ENCODE measurements at places on chromosomes 3 and 15. TPM values are rescaled to one million over a fixed set of nuclear protein-coding genes. Genes with fewer than 3 reads are reported as not detected.

The CD86 gene
- not detected for total RNA-seq

The IL17RE gene
- total RNA-seq: 0.56 TPM

The APEH gene
- total RNA-seq: 132 TPM

The C3orf70 gene
- total RNA-seq: 4.7 TPM

The SPTBN5 gene
- total RNA-seq: not detected

The SLC38A3 gene
- total RNA-seq: 0.77 TPM

The RTP1 gene
- total RNA-seq: 0.43 TPM

The WDR72 gene
- total RNA-seq: 2.3 TPM

The EPHA6 gene
- total RNA-seq: 0.11 TPM

The ACTC1 gene
- total RNA-seq: 3.8 TPM

The PLA2G4B gene
- total RNA-seq: 2.0 TPM

The WNT7A gene
- not detected for total RNA-seq

The DISP2 gene
- 0.06 TPM for total RNA-seq

The CSK gene
- total RNA-seq: 18.3 TPM

Measured in neural progenitor cell (in vitro differentiated cells).